ENCODE measurements at places on chromosomes 1 and 21. TPM values are rescaled to one million over a fixed set of nuclear protein-coding genes. Genes with fewer than 3 reads are reported as not detected.

LEMD1 gene
- total RNA-seq: 0.28 TPM

GCSAML gene
- 0.03 TPM for total RNA-seq

TMOD4 gene
- 0.47 TPM for total RNA-seq

TFF2 gene
- total RNA-seq: 1.3 TPM

HMGB4 gene
- not detected for total RNA-seq

OR2T35 gene
- not detected for total RNA-seq

- DNase-seq: peak; percentile 66
- peak overlapping the region; percentile 94 for H3K4me3 ChIP-seq
- H3K36me3 ChIP-seq: no peaks in the 10 kb centered on the region
- H3K27me3 ChIP-seq: no peaks in the 10 kb centered on the region
- H3K27ac ChIP-seq: peak overlapping the region; percentile 69
These were observed 646 bp upstream of the RRP15 start for GRCh38 chr1:218284377-218284916.

DNA sequence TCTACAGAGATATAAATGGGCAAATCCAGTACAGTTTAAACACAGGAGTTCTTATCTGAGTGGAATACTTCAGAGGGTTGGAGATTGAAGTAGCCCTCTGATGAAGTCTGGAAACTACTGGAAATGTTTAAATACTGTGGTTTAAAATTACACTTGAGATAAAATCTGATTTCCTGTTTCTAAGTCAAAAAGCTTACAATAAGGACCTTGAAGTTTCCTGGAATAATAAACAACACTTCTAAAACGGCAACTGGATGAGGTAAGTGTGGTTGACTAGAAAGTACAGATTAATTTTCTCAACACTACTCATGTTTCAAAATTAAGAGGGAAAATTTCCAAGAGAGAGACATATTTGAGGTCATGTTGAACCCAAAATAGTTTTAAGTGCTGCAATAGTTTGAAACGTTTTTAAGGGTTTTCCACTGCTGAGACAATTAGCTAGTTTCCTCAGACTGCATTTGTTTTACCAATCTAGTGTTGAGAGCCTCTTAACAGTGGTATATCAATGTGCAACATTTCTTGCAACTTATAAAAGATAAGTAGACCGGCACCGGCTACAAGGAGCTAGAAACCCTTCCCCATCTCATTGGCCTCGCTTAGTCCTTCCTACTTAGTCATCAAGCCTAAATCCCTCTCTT is 27.4 kb downstream of the KCNA3 start:
- H3K27ac ChIP-seq: no peak overlapping the region
- H3K4me1 ChIP-seq: peaks cover 10% of the 10 kb centered on the region
- H3K27me3 ChIP-seq: no peaks in the 10 kb centered on the region
- no peak overlapping the region for H3K4me3 ChIP-seq

GRCh38 chr1:63721531-63722189 is 52.2 kb upstream of the ROR1 start:
- no peaks in the 10 kb centered on the region for H3K27me3 ChIP-seq
- no peak overlapping the region for H3K27ac ChIP-seq
- no peaks in the 10 kb centered on the region for H3K4me1 ChIP-seq
- no peaks in the 10 kb centered on the region for H3K36me3 ChIP-seq
- DNase-seq: no peak
- H3K4me3 ChIP-seq: no peak overlapping the region

- H3K4me1 ChIP-seq: no peaks in the 10 kb centered on the region
- no peaks in the 10 kb centered on the region for H3K27me3 ChIP-seq
- H3K36me3 ChIP-seq: no peaks in the 10 kb centered on the region
These were observed 92.5 kb upstream of the VAMP3 start for GRCh38 chr1:7678491-7679158.

DNA sequence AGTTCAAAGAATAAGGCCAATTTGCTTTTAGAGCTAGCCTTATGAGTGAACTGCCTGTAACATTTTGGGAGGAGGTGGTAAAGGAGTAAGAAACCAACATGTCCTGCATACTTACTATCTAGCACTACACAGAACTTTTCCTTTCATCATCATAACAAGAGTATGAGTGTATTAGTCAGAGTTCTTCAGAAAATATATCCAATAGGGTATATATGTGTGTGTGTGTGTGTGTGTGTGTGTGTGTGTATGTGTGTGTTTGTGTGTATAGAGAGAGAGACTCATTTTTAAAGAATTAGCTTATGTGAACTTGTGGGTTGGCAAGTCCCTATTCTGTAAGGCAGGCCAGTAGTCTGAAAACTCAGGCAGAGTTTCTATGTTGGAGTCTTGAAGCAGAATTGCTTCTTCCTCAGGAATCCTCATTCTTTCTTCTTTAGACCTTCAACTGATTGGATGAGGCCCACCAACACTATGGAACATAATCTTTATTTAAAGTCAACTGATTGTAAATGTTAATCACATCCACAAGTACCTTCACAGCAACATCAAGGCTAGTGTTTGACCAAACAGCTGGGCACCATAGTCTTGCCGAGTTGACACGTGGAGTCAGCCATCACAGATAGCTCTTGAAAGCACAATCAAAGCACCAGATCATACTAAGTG is 121.9 kb downstream of the CYYR1 start:
- DNase-seq: no peak
- no peaks in the 10 kb centered on the region for H3K4me1 ChIP-seq
- H3K27me3 ChIP-seq: no peaks in the 10 kb centered on the region
- no peak overlapping the region for H3K27ac ChIP-seq
- no peak overlapping the region for H3K4me3 ChIP-seq

DNA sequence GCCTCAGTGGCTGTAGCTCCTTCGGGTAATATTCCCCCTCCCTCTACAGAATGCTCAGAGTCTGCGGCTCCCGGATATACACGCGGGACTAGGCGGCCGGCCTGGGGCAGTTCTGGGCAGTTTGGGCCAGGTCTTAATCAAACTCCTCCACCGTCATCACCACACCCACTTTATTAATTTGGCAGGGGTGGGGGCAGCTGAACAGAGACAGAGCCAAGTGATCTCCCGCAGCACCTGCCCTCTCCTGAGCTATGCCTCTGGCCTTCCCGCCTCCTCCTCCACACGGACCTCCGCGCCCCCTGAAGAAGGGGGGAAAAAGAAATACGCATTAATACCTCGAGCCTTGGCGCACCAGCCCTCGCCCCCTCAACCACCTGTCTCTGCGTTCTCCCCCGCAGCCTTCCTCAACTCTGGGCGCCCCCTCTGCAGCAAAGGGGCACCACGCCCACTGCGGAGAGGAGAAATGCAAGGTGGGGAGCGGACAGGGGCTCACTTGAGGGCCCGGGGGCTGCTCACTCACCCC is 42.6 kb downstream of the CD34 start:
- H3K4me3 ChIP-seq: peak overlapping the region; percentile 85
- no peaks in the 10 kb centered on the region for H3K27me3 ChIP-seq
- peaks cover 3% of the 10 kb centered on the region for H3K4me1 ChIP-seq
- peak; percentile 76 for DNase-seq
- peak overlapping the region; percentile 89 for H3K27ac ChIP-seq

- H3K4me1 ChIP-seq: no peaks in the 10 kb centered on the region
- no peaks in the 10 kb centered on the region for H3K27me3 ChIP-seq
- no peak for DNase-seq
- no peaks in the 10 kb centered on the region for H3K36me3 ChIP-seq
These were observed 9.9 kb downstream of the OTUD3 start for GRCh38 chr1:19892129-19892528.

GRCh38 chr1:53294061-53294460 is 33.8 kb downstream of the LRP8 start:
- no peak for DNase-seq
- H3K27ac ChIP-seq: no peak overlapping the region
- no peaks in the 10 kb centered on the region for H3K36me3 ChIP-seq
- no peaks in the 10 kb centered on the region for H3K4me1 ChIP-seq
- H3K27me3 ChIP-seq: no peaks in the 10 kb centered on the region
- H3K4me3 ChIP-seq: no peak overlapping the region

GRCh38 chr1:217542136-217542777 is 88.6 kb downstream of the GPATCH2 start:
- no peaks in the 10 kb centered on the region for H3K4me1 ChIP-seq
- H3K27ac ChIP-seq: no peak overlapping the region
- no peaks in the 10 kb centered on the region for H3K36me3 ChIP-seq
- no peaks in the 10 kb centered on the region for H3K27me3 ChIP-seq
- no peak for DNase-seq

DNA sequence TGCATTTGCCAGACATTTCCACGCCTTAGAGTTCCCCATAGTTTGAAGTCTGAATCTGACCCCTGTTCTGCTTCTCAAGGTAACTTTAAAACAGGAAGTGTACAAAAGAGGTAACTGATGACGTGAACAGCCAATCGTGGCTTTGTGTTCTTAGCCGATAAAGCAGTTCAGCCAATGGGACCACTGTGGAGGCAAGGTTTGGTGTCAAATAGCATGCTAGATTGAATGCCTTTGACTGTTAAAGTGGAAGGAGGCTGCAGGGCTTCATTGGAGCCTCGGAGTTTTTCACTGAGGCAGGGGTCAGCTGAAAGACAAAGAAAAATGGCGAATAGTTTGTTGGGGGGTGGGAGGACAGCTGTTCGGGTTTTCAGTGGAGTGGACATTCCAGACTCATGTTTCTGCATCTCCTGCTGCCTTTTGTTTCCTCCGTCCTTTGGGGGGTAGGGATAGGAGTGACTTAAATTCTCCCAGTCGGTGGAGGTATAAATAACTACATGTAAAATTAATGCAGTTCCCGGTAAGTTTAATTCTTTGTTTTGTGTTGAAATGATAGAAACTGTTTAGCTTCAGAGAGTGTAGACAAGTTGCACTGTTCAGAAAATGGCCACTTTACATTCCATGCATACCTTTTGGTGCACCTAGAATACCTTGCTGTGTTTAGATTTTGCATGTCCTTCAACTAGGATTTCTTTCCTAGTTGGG is 17.7 kb downstream of the NFYC start:
- DNase-seq: no peak
- no peaks in the 10 kb centered on the region for H3K36me3 ChIP-seq
- H3K27ac ChIP-seq: peak overlapping the region; percentile 43
- peaks cover 33% of the 10 kb centered on the region for H3K4me1 ChIP-seq
- peak overlapping the region; percentile 6 for H3K4me3 ChIP-seq

Data from pancreas (tissue), 10 donors.